NCI-H460 (cell line): ENCODE measurements at places on chromosomes 2 and 18.

DNA sequence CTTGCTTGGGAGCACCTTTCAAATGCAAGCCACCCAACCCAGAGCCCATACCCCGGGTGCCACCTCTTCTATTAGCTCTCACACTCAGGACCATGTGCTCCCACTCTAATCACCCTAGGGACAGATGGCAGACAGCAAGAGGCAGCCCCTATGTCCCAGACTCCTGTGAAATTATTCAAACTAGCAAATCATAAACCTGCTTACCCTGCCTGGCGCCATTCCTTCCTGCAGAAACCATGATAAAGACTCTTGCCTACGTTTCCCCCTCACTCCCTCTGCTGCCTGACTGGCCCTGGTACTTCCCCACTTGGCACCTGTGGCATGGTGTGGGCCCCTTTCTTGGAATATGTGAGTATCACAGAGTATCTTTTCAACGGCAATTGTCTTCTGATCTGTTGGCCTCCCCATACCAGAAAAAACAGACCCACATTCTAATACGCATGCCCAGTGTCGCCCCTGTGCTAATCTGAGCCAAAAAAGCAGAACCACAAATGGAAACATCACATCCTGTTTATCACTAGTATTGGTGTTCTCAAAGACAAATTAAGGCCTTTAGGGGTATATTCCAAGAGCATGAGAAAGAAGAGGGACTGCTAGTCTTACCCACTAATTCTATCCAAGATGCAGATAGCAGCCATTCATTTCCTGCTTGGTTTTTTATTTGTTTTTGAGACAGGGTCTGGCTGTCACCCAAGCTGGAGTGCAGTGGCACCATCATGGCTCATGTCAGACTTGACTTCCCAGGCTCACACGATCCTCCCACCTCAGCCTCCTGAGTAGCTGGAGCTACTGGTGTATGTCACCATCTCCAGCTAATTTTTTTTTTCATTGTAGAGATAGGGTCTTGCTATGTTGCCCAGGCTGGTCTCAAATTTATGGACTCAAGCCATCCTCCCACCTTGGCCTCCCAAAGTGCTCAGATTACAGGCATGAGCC is 44.1 kb upstream of the TTC39C start:
- no peak for DNase-seq

GRCh38 chr2:47373747-47374146 is 29.2 kb upstream of the MSH2 start:
- no peak for DNase-seq

DNA sequence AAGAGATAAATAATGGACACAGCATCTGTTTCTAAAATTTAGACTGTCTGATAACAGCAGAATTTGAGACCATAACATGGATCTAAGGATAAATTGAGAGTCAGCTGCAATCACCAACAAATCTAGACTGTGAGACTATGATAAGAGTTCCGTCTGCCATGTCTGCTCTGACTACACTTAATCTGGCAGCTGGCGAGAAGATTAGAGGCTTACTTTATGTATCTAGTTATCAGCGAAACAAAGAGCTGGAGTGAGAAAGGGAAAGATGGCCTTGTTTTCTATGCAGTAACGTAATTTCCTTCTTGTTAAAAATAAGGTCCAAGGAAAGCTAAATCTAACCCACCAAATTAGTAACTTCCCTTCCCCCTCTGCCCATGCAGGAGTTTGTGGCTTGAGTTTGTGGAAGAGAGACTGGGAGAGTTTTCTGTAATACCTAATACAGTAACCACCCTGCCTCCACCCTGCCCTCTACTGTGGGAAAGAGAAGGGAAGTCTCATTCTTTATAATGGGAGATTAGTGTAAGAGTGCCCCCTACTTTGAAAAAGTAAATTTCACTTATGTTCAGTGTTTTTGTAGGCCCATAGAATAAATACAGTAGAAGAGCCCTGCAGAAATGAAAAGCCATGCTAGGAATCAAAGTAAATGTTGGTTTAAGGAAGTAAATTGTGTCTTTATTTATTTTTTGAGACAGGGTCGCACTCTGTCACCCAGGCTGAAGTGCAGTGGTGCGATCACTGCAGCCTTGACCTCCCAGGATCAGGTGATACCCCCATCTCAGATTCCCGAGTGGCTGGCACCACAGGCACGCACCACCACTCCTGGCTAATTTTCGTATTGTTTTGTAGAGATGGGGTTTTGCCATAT is 27.5 kb downstream of the EML4 start:
- DNase-seq, result peak; percentile 30

DNA sequence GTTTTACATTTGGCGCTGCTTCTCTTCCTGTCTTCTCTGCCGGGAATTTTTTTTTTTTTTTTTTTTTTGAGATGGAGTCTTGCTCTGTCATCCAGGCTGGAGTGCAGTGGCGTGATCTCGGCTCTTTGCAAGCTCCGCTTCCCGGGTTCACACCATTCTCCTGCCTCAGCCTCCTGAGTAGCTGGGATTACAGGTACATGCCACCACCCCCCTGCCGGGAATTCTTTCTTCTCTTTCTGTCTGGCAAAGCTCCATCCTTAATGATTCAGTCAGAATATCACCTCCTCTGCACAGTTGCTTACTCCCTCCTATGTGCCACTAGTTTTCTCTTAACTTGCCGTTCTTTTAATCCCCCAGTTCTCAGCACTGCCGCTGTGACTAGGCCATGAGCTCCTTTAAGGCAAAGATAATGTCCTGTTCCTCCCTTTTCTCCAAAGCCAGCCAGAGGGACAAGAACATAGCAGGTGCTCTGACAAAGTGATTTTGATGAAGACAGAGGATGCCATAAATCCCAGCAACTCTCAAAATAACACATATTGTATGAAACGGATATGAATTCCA is 112.1 kb upstream of the LRATD1 start:
- DNase-seq, result no peak

DNA sequence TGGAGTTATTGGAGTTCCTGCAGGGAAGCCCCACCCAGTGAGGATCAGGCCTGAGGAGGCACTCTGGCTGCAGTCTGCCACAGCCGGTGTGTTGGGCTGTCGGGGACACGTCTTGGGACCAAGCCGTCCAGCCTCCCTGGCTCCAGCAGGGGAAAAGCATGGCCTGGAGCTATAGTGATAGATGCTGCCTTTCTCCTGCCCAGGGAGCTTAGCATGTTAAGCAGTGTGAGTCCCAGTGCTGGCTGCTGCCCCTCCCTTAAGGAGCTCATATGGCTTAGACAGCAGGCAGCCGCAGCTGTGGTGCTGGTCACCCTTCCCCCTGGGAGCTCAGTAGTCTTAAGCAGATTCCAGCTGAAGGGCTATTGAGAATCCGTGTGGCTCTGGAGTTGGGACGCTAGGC is 78.9 kb downstream of the CERS6 start:
- no peak for DNase-seq

DNA sequence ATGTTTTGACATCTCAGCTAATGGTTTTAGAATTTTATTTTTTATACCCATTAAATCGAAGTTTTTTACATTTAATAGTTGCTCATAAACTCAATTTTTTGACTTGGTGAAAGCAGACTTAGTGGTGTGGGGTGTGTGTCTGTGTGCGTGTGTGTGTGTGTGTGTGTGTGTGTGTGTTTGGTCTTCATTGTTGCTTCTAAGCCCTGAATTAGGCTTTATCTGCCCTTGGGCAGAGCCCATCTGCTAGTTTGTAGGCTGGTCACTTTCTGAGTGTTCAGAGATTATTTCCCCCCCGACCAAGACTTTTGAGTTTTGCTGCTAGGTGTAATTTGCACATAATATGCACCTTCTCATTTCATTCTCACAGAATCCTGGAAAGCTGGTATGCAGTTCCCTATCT is 14.3 kb downstream of the PAX3 start:
- no peak for DNase-seq

DNA sequence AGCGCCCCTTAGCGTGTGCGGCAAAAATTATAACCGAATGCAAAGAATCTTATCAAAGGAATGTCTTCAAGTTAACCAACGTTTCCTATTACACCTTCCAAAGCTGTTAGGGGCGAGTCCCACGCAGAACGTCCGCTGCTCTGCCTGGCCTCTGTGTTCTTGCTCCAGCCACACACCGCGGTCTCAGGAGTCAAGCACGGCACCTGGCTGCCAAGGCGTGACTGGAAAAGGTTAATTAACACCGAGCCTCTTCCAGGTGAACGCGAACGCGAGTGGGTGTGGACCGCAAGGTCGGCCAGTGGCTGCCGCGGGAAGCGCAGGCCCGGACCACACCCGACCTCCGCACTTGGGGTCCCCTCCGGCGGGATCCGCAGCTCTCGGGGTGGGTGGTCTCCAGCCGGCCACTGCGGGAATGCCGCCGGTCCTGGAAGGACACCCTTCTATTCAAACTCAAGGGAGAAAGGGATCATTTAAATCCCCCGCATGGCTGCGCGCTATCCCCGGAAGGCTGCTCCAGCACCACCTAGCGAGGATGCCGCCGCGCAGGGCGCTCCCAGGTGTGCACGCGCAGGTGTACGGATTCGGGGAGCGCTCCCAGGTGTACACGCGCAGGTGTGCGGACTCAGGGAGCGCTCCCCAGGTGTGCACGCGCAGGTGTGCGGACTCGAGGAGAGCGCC is 830 bp downstream of the CYB5A start:
- DNase-seq, result no peak

- no peak for DNase-seq
Measured at GRCh38 chr2:211494536-211494935, 938.1 kb downstream of the CPS1 start.

DNA sequence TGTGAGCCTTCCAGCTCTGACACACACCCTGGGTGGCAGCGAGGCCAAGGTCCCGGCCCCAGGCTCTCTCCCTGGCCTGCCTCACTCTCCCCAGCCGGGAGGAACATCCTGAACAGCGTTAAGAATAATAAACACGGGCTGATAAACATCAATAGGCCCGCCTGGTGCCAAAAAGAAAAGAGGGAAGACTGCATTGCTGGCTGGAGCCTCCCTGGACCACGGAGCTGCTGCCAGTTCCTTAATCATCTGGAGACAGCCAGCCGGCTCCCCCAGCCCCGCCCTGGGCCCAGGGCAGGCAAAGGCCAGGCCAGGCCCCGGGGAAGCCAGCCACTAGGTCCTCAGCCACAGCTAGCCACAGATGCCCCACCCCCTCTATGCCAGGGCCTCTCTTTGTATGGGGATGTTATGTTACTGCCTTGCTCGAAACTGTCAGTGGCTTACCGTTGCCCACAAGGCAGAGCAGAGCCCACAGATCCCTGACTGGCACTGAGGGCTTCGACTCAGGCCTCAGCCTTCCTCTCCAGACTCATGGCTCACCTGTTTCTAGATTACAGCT is 293.7 kb downstream of the DYSF start:
- no peak for DNase-seq

- DNase-seq, result no peak
Measured at GRCh38 chr2:236083934-236084333, 84.3 kb downstream of the GBX2 start.

DNA sequence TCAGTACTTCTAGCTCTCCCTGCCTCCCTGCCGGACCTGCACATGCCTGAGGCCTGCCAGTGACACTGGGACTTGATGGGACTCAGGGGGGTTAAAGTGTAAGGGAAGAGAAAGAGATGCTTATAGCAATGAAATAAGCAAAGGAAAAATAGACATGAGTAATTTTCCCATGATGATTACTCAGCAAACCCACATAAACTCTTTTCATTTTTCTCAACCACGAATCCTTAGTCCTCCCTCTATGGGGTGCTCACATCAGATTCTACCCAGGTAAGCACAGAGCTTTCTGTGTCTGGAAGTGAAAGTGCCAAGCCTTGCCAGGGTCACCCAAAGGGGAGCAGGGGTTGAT is 44.8 kb upstream of the ANKRD62 start:
- no peak for DNase-seq

GRCh38 chr2:189465478-189465877 is 24.2 kb downstream of the WDR75 start:
- DNase-seq, result no peak

GRCh38 chr18:49016648-49017539 is 66.1 kb upstream of the SMAD7 start:
- DNase-seq, result no peak

GRCh38 chr2:42900289-42900891 is 108.0 kb upstream of the HAAO start:
- no peak for DNase-seq

- no peak for DNase-seq
Measured at GRCh38 chr18:11785444-11786055, 65.7 kb upstream of the CHMP1B start.

GRCh38 chr2:274503-274902 is 9.8 kb downstream of the ACP1 start:
- DNase-seq, result no peak

DNA sequence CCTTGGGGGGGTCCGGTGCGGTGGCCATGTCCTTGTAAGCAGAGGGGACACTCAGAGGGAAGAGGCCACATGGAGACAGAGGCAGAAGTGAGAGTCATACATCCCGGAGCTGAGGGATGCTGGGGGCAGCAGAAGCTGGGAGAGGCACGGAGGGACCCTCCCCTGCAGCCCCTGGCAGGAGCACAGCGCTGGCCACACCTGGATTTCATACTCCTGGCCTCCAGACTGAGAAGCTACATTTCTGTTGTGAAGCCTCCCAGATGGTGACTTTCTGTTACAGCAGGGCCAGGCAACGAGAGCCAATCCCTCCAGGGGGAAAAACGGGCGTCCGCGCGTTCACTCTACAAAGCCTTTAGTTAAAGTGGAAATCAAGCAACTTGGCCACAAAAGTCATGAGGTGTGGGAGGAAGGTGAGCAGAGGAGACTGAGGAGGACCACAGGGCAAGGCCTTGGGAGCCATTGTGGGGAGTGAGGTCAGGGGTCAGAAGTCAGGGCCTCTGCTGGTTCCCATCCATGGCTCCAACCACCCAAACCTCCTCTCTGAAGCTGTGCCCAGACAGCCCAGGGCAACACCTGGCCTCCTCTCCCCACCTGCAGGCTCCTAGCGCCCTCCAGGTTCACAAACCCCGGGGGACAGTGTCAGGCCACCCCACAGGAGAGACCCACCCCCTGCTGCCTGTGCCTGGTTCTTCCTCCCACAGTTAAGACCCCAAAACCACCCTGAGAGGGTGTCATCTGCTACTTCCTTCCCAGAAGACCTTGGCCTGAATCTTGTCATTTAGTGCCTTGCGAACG is 4.5 kb upstream of the MBP start:
- DNase-seq, result no peak

GRCh38 chr2:10406491-10407188 is 41.5 kb downstream of the ODC1 start:
- DNase-seq, result peak; percentile 46

- DNase-seq, result no peak
Measured at GRCh38 chr2:239167766-239168444, 232.9 kb downstream of the HDAC4 start.

DNA sequence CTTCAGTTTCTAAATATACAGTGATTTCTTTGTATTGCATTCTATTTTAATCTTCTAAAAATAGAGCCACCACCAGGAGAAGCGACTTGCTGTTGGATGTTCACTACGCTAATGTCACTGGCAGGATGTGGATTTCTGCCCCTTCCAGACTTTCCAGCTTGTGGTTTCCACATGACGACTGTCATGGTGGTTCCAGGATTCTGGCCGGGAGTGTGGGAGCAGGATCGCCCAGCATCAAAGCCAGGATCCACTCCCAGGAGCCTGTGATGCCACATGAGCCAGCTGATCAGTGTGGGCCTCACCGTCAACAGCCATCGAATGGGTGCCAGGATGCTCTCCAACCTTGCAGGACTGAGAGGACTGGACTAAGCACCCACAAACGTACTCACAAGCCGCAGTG is 148.8 kb downstream of the HDAC4 start:
- no peak for DNase-seq

GRCh38 chr2:3349211-3349693 is 28.4 kb downstream of the EIPR1 start:
- DNase-seq, result no peak

GRCh38 chr2:225340923-225341322 is 58.6 kb upstream of the NYAP2 start:
- no peak for DNase-seq
